ENCODE measurements at places on chromosomes 1 and 21.

GRCh38 chr1:55195521-55196233 is 19.5 kb downstream of the USP24 start:
- DNase-seq = no peak

- no peak for DNase-seq
These were observed 28.8 kb downstream of the TTLL7 start for GRCh38 chr1:83970114-83970513.

DNA sequence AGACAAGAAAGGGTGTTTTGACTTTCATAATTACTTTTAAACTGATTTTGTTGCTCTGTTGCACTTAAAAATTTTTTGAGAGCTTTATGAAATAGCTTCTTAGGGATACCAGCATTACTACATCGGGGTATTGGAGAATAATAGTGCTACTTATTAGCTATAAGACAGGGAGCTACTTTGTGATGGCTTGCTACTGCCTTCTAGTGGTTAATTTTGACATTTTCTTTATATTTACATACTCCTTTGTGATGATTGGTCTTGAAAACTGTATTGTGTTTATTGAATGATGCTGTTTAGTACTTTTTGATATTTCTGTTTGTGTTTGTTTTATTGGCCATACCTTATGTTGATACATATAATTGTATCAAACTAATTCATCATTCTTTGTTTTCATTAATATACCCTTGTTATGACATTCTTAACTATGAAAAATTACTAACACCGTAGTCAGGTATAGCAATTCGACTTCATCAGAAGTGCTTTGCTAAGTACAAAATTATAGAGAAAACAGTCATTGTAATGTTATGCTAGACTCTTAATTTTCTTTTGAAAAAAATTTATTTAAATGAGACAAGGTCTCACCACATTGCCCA is 85.5 kb downstream of the CLIC4 start:
- peak; percentile 53 for DNase-seq

DNA sequence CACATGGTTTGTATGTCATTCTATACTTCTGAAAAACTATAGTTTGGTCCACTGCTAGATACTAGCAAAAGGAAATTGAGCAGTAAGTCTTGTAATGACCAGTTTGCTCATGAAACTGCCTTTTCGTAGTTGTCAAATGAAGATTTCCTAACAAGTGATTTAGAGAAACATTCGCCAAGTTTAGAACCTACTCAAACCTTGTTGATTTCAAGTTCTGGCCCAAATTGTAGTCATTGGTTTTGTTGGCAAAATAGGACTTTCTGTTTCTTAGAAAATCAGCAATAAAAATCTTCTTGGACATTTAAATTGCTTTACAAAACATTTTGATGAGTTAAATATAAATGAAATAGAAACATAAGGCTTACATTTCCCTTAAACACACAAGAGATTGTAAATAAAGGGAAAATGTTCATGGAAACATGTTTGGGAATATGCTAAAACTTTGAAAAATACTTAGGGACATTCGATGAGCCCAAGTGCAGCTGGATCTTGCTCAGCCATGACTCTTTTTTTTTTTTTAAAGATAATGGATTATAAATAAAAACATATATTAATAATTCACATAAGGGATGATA is 178.5 kb upstream of the LYPLAL1 start:
- DNase-seq = no peak

DNA sequence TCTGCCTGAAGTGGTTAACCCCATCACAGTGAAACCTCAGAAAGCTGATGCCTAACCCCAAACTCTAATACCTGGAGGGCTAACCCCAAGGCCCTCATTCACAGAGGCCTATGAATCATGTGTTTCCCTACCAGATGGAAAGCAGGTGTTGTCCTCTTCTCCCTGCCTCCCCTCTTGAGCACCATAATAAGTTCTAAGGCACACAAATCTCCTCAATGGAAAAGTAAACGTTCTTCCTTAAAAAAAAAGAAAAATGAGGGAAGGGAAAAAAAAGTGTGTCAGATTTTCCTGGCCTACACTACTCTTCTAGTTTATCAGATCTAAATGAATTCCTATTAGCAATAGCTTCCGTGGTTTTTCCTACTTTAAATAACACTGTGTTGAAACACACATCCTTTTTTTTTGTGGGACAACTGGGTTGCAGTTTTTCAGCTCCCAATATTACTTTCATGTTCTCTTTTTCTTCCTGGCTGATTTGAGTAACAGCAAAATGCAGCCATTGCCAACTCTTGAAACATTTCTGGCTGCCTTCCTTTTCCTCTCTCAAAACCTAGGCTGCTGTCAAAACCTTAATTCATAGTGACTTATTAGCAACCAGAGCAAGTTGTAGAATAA is 43.2 kb downstream of the SLC44A3 start:
- DNase-seq = no peak

DNA sequence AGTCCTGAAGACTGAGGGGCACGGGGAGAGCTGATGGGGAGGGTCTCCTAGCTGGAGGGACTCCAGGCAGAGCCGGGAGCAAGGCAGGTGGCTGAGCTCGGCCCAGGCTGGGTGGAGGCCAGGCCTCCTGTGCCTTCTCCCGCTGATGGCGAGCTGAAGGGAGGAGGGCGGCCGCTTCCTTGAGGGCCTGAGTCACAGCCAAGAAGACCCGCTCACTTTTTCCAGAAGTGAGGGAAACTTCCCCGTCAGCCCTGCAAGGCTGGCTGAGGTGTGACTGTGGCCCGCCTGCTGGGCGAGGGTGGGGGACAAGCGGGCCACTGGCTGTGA is 1.7 kb upstream of the VWA1 start:
- DNase-seq = no peak

DNA sequence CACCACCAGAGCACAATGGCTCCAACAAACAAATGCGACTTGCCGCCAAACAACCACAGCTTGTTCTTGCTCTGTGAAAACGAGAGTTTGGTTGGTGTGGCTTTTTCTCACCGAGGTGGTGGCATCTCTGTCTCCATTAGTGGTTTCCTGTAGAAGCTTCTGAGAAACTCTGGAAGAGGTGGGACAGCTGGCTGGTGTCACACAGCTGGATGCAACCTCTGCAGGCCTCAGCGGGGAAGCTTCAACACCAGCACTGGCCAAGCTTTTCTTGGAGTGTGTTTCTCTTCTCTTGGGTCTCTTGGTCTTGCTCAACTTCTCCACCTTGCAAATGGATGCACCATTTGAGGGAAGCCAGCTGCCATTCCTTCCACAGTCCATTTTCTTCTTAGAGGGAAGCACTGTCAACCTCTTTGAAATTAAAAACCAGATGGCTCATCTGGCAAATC is 124.8 kb downstream of the KCNN3 start:
- no peak for DNase-seq

DNA sequence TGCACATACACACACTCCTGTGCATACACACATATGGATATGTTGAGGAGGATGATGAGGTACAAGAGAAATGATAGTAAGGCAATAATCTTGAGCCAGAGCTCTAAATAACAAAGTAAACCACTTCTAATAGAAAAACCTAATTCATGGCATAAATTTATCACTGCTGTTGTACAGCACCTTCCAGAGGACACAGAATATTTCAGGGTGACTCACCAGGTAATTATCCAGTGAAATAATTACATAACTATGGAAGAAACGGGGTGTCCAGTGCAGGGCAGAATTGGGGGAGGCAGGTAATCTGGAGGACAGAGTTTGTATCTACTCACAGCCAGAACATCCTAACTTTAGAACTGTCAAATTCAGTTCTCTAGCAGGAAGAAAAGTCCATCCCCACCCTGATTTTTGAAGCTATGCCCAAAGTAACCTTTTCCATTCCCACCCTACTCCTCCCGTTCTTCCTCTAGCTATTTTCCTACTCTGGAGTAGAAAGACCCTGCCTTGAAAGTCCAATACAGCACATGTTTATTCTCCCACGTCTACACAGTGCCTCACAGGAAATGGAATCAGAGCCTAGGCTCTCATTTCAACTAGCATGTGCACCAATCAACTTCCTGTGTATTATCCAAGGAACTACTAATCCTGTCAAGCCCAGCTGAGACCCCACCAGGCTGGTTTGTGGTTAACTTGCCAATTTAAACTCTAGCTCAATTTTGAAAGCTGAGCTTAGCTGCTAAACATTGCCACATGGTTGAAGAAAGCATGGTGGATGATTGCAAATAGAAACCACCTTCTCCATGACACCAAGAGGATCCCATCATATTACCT is 96.6 kb downstream of the PTPN14 start:
- DNase-seq = no peak

DNA sequence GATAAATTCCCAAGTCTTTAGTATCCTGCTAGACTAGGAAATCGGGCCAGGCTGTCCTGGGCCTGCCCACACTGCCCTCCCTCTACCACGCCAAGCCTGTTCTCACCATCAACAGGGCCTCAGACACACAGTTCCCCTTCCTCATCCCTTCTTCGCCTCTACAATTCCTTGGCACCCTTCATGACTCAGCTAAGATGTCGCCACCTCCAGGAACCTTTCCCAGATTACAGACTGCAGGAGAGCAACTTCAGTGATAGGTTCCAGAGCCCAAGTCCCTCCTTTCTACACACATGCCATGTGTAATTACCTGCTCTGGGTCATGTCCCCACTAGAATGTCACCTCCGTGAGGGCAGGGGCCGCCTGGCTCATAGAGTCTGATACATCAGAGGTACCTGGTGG is 3.3 kb downstream of the RIMS3 start:
- no peak for DNase-seq

- no peak for DNase-seq
These were observed 156.1 kb downstream of the KIF26B start for GRCh38 chr1:245310571-245311531.

DNA sequence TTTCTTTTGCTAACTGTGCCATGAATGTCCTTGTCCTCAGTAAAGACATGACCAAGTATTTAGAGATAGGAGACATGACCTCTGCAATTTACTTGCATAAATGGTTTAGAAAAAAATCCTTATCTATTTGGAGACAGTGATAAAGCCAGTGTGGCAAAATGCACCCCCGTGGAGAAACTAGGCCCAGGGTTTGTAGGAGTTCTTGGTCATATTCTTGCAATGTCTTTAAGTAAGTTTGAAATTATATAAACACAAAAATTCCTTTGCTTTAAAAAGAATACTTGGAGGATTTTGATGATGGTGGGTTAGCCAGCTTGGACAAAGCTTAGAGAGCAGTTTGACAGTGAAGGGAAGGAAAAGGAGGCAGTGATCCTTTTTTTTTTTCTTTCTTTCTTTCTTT is 101.9 kb upstream of the SLC45A1 start:
- no peak for DNase-seq

GRCh38 chr1:150001415-150001814 is 9.1 kb downstream of the OTUD7B start:
- no peak for DNase-seq

DNA sequence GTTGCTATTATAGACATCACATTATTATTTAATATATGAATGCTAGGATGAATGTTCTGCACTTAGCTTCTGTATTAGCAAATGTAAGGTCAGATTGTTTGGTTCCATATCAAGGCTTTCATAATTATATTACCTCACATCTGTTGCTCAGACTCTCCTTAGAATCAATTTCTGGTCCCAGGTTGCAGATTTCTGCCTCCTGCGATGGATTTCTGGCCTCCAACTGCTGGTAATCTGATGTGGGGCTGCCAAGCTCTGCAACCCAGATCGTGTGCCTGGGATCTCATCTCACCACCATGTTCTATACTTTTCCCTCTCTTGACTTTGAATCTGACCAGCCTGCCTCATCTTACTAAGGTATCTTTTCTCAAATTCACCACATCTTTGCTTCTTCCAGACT is 25.2 kb downstream of the PLPPR5 start:
- no peak for DNase-seq

DNA sequence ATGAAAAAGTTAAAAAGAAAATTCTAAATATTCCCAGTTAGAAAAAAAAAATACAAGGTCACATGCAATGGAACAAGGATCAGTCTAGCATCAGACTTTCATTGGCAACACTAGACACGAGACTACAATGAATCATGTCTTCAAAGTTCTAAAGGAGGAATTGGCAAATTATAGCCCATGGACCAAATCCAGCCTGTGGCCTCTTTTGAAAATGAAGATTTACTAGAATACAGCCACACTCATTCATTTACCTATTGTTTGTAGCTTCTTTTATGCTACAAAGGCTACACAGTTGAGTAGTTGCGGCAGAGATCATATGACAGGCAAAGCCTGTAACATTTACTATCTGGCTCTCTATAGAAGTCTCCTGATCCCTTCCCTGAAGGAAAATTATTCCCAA is 71.4 kb downstream of the MRPL39 start:
- no peak for DNase-seq

- peak; percentile 67 for DNase-seq
These were observed 55.6 kb upstream of the PPP2R5A start for GRCh38 chr1:212229654-212230053.

- peak; percentile 75 for DNase-seq
These were observed 41.0 kb upstream of the COL18A1 start for GRCh38 chr21:45363921-45364467.

- no peak for DNase-seq
These were observed 1660.8 kb downstream of the PLA2G4A start for GRCh38 chr1:188489336-188490112.
